ENCODE measurements at places on chromosomes 16 and 17.

GRCh38 chr16:66471264-66471663, 44.2 kb downstream of the BEAN1 start:
- DNase-seq: no peak

DNA sequence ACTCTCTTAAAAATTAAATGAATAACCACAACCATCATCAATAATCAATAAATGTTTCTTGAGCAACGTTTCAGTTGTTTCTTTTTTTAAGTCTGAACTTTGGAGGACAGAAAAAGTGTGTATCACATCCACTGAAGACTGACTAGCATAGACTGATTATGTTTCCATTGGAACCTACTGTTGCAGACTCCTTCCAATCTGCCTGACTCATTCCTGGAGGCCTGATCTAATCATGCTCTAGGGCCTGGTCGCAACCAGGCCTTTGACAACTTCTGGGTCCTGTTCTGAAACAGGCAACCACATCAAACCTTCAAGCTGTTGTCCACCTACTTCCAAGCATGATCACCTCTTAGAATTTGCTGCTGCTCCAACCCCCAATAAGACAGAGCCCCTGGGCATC, 109.2 kb upstream of the NUDT7 start:
- DNase-seq: no peak

DNA sequence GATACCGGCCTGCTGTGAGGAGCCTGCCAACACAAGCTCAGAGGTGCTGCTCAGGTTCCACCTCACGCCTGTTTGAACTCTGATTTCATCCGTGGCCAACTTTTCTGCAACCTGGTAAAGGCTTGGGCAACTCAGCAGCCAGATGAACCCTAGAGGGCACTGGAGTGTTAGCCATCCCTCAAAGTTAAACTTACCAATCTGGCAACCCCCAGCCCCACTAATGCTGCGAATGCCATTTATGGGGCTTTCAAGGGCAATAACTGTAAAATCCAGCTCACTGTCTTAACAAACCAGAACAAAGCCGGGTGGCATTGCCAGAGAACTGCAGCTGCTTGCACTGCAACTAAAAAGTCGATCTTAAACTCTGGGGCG, 105.5 kb downstream of the AXIN2 start:
- no peak for DNase-seq

DNA sequence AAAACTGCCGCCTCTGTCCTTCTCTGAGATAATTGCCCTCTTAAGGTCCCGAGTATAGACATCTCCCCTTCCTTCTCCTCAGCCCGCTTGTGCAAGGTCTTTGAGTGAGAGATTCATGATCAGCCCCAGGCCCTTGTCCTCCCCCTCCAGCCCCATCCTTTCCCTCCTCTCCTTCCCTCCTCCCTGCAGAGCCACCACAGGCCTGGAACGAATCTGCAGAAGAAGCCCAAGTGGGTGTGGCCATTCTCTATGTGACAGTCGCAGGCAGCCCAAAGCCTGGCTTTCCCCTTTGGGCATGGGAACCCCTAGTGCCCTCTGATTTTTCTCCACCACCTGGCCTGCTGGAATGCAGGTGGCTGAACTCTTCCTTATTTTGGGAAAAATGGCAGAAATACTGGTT, 7.2 kb upstream of the NDRG4 start:
- no peak for DNase-seq

GRCh38 chr17:81960130-81960958, 643 bp downstream of the NOTUM start:
- no peak for DNase-seq

- no peak for DNase-seq
Measured at GRCh38 chr16:82996814-82997213, 370.0 kb downstream of the CDH13 start.

- no peak for DNase-seq
Measured at GRCh38 chr17:39683295-39683939, 4.4 kb downstream of the PGAP3 start.

DNA sequence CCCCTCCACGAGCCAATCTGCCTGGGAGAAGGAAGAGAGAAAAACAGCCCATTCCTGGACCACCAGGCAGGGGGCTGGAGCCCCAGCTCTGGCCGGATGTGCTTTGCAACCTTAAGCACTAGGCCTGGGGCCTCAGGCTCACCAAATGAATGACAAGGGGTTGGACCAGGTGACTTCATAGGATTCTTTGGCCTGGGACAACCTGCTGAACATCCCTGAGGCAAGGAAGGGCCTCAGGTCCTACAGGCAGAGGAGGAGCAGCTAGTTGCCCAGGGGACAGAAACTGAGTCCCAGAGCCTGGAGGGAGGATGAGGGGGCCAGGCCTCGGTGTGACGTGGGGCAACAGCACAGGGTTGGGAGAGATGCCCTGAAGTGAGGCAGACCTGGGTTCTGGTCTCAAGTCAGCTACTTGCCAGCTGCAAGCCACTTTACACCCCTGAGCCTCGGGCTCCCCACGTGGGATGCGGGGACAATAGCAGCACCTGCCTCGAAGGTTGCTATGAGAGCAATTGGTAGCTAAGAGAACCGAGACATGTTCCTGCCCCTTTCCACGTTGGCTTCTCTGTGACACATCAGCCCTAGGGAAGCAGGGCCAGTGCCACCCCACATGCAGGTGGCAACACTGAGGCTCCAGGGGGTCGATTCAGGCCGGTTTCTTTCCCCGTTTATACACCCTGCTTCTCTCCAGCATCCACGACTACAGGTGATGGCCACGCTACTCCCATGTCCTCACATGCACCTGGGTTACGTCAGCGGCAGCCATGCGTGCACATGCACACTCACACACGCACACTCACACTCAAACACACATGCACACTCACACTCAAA, 42.6 kb downstream of the CFAP20 start:
- peak; percentile 26 for DNase-seq

DNA sequence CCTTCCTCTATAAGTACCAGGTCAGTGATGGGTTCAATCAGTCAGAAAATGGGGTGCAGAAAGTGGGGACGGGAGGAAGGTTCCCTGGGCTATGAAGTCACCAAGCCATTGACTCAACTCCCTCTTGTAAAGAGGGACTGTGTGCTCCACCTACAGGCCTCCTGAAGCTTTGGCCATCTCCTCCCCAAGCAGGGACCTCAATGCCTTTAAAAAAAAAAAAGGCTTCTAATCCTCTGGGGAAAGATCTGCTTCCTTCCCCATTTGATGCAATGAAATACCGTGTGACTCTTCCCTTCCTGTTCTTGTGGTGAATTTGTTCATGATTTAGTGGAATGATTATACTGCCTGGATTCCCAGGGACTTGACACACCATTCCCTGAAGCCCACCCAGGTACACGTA, 30.8 kb downstream of the VWA3A start:
- no peak for DNase-seq

- DNase-seq: no peak
Measured at GRCh38 chr17:10349403-10349802, 23.4 kb downstream of the MYH13 start.

DNA sequence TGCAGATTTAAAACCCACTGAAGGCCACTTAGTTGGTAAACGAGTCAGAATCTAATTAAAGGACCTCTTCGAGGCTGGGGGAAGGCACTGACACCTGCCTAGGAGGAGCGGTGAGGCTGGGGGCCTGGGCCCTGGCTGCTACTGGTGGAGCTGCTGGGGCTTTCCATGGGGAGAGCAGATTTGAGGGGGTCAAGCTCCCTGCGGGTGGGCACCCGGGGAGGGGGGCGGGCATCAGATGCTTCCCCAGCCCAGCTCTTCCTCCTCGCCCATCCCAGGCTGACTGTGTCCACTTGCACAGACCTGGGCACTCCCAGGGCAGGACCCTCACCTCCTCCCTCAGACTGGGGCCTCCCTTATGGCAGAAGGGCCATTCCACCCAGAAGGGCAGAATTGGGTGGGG, 19.0 kb downstream of the SRCIN1 start:
- no peak for DNase-seq

GRCh38 chr16:54270711-54271110, 15.9 kb downstream of the IRX3 start:
- no peak for DNase-seq

DNA sequence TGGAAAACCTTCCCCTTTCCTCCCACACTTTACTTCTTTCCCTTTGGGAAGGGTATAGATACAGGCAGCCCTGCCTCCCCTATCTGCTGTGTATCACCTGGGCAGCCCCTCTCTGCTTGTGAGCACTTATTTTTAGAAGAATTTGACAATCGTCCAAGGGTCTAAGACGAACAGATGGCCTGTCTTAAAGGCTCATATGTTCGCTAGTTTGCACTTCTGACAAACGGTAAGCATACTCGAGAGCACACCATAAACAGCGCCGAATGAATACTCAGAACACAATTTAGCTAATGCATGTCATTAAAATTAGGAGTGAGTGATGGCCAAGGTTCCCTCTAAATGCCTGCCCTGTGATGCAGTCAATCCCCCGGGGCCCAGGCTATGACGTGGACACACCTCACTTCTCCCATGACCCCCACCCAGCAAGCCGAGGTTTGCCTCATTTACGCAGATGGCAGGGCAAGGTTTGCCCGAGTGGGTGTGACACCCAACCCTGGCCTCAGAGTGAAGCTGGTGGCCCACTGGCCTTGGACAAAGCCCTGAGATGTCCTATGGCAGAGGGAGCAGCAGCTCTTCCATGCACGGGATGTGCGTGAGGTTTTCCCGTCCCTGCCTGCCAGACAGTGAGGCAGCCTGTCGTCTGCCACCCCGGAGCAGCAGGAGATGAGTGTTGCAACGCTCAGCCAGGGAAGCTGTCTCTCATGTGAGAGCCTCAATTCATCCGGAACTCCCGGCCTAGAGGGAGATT, 125.2 kb downstream of the C16orf78 start:
- no peak for DNase-seq

DNA sequence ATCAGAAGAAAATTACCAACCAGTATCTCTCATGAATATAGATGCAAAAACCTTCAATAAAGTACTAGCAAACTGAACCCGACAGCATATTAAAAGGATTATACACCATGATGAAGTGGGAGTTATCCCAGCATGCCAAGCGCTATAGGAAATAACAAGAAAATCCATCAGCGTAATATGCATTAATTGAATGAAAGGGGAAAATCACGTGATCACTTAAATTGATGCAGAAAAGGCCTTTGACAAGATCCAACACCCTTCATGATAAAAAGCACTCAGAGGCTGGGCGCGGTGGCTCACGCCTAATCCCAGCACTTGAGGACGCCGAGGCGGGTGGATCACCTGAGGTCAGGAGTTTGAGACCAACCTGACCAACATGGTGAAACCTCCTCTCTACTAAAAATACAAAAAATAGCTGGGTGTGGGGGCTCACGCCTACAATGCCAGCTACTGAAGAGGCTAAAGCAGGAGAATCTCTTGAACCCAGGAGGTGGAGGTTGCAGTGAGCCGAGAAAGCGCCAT, 4.8 kb downstream of the CTRB2 start:
- DNase-seq: no peak

- no peak for DNase-seq
Measured at GRCh38 chr16:87068762-87069150, 248.4 kb downstream of the C16orf95 start.

DNA sequence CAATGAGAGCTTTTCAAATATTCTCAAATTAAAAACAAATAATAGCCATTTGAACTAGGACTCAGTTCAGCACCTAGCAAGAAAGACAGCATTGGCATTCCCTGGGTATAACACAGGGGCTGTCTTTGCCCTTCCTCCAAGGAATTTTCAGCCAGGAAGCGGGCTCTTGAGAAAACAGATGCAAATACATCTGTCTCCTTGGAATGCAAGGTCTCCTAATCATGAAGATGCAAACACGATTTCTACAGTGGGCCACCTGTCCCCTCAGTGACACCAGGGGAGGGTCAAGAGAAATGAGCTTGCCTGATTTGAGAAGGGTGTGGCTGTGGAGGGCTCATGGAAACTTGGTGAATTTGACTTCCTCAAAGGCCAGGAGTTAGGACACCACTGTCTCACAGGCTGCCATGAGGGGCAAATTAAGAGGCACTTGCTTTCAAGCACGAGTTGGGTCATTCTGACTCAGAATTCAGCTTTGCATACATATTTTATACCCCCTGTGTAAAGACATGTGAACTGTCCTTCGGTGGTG, 24.5 kb upstream of the SUPT4H1 start:
- DNase-seq: no peak

DNA sequence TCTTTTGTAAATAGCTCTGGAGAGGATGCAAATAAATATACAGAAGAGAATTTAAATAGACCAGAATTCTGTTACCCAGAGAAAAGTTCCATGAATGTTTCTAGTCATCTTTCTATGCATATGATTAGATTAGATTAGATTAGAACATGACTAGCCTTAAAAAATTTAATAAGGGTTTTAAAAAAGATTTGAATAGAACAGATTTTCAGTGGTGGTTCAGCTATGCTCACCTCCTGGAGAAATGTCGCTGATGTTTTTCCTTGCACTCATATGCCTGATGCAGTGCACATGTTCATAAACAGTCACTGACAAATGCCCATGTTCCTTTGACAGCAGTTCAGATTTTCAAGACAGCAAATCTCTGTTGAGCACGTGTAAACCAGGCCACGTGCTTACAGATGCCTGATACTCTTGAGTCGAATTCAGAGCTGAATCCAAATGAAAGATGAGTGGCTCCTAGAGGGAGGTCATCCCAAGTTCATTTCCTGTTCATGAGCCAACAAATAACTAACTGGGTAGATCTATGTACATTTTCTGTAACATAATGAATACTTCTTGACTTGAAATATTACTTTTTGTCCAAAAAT, 19.9 kb upstream of the RAB11FIP4 start:
- no peak for DNase-seq

DNA sequence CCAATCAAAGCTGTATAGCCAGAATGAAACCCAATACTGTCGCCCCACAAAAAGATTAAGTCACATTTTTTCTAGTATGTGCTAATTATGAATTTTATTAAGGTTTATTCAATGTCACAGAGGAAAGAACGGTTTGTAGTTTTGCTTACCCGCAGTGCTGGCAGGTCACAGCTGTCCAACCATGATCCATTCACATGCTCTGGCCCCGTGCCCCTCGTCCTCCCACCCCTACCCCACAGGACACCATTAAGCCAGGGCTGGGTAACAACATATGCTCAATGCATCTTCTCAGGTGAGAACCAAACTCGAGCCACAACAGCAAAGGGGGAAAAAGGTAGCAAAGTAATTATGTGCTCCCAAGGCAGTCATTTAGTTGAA, 589 bp upstream of the FBF1 start:
- no peak for DNase-seq

DNA sequence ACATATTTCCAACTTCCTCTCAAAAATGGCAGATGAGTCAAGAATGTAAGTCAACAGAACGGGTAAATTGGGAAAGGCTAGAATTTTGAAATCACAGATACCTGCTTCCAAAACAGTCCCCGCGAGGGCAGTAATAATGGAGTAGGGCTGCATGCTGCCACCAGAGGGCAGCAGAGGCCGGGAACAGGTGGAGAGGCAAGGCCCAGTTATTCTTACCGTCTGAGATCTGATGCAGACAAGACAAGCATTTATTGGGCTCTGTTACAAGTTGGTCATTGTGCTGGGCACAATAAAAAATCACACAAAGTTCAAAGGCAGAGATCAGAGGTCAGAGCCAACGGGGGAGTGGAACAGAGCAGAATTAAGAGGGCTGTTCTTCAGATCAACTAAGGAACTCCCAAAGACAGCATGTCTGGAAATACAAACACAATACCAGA, 8.8 kb upstream of the MLKL start:
- peak; percentile 4 for DNase-seq

DNA sequence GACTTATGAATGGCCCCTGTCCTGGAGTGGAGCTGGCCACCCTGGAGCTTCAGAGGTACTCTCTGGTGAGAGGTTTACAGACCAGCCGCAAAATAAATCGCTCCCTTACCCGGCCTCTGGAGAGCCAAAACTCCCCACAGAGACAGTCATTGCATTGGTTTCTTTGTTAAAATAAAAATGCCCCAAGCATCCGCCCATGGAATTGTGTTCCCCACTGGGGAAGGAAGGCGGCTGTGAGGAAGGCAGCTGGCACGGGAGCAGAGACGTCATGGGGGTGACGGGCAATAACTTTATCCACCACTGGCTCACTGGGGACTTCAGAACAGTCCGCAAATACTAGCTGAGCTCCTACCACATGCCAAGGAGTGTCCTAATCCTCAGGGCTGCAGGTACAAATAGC, 266.2 kb upstream of the FOXF1 start:
- DNase-seq: no peak
